ENCODE measurements at places on chromosomes 1 and 21. TPM values are rescaled to one million over a fixed set of nuclear protein-coding genes. Genes with fewer than 3 reads are reported as not detected.

- DNase-seq: no peak
Observed at GRCh38 chr1:35717911-35718476, 690 bp downstream of the C1orf216 start.

Gene SRGAP2B
- polyA plus RNA-seq: 26.6 TPM

GRCh38 chr1:26020330-26020768 lies 1.2 kb upstream of the EXTL1 start:
- no peak for DNase-seq

DNA sequence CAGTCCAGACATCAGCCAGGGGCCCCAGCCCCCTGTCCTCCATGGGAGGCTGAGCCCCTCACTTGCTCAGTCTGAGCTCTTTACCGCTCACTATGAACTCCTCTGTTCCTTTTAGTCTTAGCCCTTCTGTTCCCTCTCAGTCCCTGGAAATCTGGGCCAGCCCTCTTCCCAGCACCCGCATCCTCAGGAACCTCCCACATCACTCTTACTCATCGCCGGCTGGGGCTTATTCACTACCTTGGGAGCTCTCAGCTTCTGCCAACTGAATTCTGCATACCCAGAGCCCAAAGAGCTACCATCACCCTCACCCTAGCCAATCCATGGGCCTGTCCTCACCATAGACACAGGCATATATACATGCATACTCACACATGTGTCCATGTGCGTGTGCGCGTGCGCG lies 11.5 kb downstream of the KNCN start:
- no peak for DNase-seq

Gene TEX38
- 0.58 TPM for polyA plus RNA-seq

DNA sequence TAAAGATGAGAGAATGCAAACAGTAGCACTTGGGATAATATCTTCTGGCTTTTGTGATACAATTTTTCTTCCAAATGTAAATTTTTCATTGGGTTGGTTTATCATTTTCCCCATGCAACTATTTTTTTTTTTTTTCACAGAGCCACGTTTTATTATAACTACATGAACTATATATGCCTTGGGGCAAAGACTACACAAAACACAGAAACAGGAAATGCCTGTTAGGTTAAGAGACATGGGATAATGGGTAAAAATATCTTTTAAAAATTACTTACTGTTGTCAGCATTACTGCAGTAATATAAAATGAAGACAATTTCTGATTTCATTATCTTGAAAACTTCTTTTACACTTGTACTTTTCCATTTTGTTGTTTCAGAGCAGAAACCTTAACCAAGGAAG lies 74.6 kb downstream of the DISP1 start:
- no peak for DNase-seq

DNA sequence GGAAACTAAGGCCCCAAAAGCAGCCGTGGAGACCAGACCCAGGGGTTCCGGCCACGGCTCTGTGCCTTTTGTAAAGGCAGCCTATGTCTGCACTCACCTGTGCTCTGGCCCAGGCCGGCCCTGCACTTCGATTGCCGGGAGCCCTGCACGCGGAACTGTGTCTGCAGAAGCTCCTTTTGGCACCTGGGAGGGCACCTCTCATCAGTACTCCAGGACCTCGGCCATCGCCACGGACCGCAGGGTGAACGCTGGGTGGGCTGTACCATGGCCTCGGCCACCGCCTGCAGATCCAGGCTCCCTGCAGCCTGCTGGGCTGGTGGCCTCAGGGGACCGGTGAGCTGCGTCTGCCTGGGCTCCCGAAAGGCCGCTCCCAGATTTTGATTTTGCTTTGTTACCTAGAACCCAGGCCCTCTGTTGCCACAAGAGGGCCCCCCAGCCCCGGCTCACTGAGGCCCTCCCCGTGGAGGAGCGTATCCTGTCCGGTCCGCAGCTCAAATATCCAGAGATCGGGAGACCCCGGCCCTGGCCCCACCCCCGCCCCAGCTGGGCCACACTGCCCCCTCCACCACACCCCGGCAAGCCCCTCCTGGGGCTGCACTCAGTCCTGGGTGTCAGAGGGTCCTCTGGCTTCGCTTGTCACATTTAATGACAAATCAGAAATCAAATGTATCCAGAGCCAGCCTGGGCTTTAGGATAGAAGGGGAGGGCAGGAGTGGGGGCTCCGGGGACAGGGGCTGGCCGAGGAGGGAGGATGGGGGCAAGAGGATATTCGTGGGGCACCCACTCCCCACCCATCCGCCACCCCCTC lies 60.2 kb upstream of the PDE9A start:
- peak; percentile 67 for DNase-seq

Gene TBX19
- polyA plus RNA-seq: 4.2 TPM

GRCh38 chr1:14217384-14217783 lies 381.1 kb upstream of the KAZN start:
- no peak for DNase-seq

Gene S100A9
- 7.2 TPM for polyA plus RNA-seq

DNA sequence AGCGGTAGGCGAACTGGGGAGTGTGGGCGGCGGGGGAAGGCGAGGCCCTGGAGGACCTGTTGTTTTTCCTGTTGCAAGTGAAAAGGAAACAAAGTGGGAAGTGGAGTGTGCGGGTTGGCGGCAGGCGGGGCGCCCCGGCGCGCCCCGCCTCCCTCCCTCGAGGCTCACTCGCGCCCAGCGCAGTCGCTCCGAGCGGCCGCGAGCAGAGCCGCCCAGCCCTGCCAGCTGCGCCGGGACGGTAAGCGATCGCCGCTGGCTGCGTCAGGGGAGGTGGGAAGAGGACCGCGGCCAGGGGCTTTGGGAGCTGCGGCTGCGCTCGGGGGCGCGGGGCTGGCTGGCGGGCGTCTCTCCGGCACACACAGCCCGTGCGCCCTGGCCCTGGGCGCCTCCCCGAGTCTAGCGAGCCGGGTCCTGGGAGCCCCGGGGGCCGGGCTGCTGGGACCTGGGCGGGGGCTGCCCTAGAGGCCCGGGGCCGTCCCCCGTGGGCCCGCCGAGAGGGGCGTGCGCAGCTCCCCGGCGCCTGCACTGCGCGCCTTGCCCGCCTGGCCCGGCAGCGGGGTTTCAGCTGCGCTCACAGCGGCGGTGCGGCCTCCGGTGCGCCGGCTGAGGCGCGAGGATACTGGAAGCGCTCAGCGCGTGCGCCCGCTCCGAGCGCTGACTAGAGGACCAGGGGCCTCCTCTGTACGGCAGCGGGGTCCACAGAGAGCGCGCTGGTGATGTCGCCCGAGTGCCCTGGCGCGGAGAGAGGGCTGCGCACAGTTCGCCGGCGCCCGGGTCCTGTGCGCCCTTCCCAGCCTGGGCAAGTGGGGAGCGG lies at the start of gene PIK3CD:
TSS of gene PIK3CD (plus strand) at position 167 of the 814 bp plus-strand sequence. CDS start 58,725 bp downstream, outside the sequence.
- peak; percentile 29 for DNase-seq

DNA sequence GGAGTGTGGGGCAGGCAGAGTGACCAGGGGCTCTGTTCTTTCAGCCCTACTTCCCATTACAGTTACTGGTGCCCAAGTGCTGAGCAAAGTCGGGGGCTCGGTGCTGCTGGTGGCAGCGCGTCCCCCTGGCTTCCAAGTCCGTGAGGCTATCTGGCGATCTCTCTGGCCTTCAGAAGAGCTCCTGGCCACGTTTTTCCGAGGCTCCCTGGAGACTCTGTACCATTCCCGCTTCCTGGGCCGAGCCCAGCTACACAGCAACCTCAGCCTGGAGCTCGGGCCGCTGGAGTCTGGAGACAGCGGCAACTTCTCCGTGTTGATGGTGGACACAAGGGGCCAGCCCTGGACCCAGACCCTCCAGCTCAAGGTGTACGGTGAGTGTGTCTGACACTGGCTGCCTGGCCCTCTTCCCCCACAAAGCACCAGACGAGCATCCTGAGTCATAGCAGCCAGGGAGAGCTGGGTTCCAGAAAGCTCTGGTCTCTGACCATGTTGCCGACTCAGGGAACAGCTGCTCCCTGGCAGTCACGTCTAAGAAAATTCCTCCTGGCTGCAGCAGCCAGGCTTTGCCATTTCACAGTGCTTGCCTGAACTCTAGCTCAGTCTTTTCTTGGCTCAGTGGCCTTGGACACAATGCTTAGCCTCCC lies 3.3 kb downstream of the SLAMF8 start:
- no peak for DNase-seq

DNA sequence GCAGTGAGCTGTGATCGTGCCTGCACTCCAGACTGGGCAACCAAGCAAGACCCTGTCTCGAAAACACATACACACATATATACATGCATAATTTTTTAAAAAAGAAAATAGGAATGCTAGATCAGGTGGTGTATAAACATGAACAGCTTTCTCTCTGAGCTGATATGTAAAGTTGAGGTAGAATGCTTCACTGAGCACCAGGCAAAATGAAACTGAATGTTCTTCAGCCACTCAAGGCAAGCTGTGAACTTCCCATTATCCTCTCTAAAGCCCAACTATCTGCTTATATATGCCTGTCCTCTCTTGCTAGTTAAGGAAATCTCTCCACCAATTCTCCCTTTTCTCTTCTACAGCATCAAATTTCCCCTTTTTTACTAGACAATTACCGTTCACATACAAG lies 93.0 kb downstream of the NUF2 start:
- DNase-seq: no peak

GRCh38 chr1:79657951-79658658 lies 651.6 kb upstream of the ADGRL4 start:
- DNase-seq: no peak

- DNase-seq: no peak
Observed at GRCh38 chr1:198662821-198663220, 24.0 kb downstream of the PTPRC start.

GRCh38 chr21:31566611-31567010 lies 92.9 kb upstream of the SOD1 start:
- DNase-seq: no peak
